Activated CD4-positive, alpha-beta T cell treated with anti-CD3 and anti-CD28 coated beads for 48 hours (primary cell): ENCODE measurements at places on chromosomes 1 and 21.

DNA sequence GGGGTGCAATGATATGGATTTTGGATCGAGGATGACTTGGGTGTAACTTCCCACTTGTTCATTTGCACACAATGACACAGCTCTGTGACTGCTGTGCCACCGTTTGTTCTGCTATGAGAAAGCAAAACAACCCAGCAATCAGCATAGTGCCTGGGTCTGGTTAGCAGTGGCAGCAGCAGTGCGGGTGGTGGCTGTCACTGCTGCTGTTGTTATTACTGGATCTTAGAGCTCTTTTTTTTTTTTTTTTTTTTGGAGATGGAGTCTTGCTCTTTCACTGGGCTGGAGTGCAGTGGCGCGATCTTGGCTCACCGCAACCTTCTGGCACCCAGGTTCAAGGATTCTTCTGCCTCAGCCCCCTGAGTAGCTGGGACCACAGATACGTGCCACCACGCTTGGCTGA lies 56.9 kb downstream of the TBCE start:
- DNase-seq: no peak

DNA sequence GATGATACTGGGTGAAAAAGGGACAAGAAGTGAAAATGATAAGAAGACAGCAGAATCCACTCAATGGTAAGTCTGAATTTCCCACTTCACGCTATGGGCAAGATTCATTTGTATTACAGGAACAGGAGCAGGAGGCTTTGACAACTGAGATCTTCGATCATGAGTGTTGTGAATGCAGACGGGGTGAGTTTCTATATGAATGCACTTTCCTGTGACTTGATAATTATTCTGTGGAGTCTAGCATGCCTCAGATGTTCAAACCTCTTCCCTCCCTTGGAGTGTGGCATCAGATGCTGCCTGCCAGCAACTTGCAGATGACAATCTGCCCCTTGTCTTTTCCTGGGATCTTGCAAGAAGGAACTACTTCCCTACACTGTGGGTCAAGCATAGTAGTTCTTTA lies 225.4 kb downstream of the HLX start:
- no peak for DNase-seq

- no peak for DNase-seq
Measured at GRCh38 chr1:241131636-241132194, 225.3 kb downstream of the RGS7 start.

- no peak for DNase-seq
Measured at GRCh38 chr1:62544570-62544969, 52.8 kb upstream of the ANGPTL3 start.

GRCh38 chr1:10272274-10272673 lies 61.9 kb downstream of the KIF1B start:
- DNase-seq: no peak

DNA sequence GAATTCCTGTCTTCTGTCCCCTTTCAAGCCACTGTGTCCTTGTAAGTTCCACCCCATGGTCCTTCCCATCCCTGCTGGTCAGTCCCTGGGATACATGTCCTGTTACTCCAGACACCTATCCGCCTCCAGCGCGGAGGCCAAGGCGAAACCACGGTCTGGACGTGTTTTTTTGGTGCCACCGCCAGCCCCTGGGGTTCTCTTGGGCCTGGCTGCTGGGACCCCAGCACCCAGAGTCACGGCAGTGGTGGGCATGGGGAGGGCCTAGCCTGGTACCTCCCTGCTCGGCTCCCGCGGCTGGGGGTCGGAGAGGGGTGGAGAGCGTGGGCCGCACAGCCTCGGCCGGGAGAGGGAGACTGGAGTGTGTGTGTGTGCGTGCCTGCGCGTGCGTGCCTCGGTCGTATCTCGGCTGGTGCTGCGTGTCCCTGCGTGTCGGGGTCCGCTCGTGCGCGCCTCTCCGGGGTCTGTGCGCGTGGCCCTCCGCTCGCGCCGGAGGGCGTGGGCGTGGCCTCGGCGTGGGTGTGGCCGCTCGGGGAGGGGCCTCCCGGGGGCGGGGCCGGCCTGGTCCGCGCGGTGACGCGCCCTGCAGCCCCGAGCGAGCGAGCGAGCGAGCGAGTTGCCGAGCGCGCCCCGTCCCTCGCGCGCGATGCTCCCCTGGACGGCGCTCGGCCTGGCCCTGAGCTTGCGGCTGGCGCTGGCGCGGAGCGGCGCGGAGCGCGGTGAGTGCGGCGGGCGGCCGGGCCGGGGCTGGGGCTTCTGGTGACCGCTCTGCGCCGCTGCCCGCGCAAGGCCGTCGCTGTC lies at the start of gene VWA1:
Gene VWA1 (plus strand): TSS at position 585 of the 798 bp plus-strand sequence. CDS start 59 bp downstream, at position 644.
- peak; percentile 76 for DNase-seq

DNA sequence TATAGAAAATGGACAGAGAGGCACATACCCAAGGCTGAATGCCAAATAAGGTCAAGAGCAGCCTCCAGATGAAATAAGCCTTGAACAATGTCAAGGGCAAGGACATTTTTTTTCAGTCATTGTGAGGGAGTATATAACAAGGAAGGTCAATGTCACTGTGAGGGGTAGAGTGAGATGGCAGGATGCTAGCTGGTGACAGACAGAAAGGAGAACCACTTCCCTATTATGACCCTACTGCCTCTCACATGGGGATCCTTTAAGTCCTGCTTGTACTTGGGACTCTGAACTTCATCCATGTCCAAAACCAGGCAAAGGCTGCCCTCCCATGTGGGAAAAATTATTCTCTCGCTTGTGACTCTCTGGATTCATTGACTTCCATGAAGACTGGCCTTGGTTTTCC lies 119.5 kb upstream of the COA6 start:
- DNase-seq: no peak

GRCh38 chr21:45130324-45130774 lies 56.0 kb downstream of the ADARB1 start:
- no peak for DNase-seq
